Heart right ventricle (tissue), 16 donors: ENCODE measurements at places on chromosomes 4 and X. TPM values are rescaled to one million over a fixed set of nuclear protein-coding genes. Genes with fewer than 3 reads are reported as not detected.

DNA sequence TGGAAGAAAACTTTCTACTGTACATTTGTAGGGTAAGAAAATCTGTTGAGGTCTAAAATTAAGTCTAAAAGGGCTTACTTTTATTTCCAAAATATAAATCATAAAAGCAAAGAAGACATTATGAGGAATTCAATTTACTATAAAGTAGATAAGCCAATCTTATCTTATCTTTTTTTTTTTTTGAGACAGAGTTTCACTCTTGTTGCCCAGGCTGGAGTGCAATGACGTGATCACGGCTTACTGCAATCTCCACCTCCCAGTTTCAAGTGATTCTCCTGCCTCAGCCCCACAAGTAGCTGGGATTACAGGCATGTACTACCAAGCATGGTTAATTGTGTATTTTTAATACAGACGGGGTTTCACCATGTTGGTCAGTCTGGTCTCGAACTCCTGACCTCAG, 166.9 kb downstream of the NR3C2 start:
- DNase-seq = no peak
- H3K27me3 ChIP-seq = no peaks in the 10 kb centered on the region
- no peaks in the 10 kb centered on the region for H3K36me3 ChIP-seq
- H3K27ac ChIP-seq = no peak overlapping the region
- no peak overlapping the region for H3K4me3 ChIP-seq

- no peaks in the 10 kb centered on the region for H3K36me3 ChIP-seq
- no peak overlapping the region for H3K27ac ChIP-seq
- no peak overlapping the region for H3K4me3 ChIP-seq
- no peaks in the 10 kb centered on the region for H3K27me3 ChIP-seq
- peaks cover 5% of the 10 kb centered on the region for H3K4me1 ChIP-seq
These were observed 419.6 kb downstream of the PCDH7 start for GRCh38 chr4:31139767-31140166.

GRCh38 chr4:62513306-62513705, 1313.2 kb downstream of the ADGRL3 start:
- no peak overlapping the region for H3K27ac ChIP-seq
- no peaks in the 10 kb centered on the region for H3K36me3 ChIP-seq
- no peak overlapping the region for H3K4me3 ChIP-seq
- H3K27me3 ChIP-seq = no peaks in the 10 kb centered on the region

DNA sequence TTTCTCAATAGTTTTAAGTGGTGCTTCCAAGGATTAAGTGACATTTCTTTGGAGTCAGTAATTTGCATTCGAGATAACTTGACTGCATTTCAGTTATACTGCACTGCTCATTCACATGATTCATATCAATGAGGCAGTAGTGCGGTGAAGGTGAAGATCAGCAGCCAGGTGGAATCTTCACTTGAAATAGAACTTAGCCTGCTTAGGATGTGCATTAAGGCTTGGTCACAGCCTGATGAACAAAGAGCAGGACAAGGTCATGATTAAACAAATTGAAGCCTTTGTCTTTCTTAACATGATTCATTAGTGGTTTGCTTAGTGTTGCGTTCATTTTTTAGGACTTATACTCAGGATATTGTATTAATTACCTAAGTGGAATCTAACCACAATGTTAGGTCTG, 212.1 kb upstream of the GALNTL6 start:
- H3K27ac ChIP-seq = no peak overlapping the region
- H3K27me3 ChIP-seq = no peaks in the 10 kb centered on the region
- H3K4me3 ChIP-seq = no peak overlapping the region
- H3K4me1 ChIP-seq = no peaks in the 10 kb centered on the region

- no peaks in the 10 kb centered on the region for H3K36me3 ChIP-seq
- no peak overlapping the region for H3K27ac ChIP-seq
- H3K27me3 ChIP-seq = no peaks in the 10 kb centered on the region
- H3K4me3 ChIP-seq = no peak overlapping the region
- H3K4me1 ChIP-seq = no peaks in the 10 kb centered on the region
These were observed 8.2 kb upstream of the ZRSR2 start for GRCh38 chrX:15781961-15782699.

DNA sequence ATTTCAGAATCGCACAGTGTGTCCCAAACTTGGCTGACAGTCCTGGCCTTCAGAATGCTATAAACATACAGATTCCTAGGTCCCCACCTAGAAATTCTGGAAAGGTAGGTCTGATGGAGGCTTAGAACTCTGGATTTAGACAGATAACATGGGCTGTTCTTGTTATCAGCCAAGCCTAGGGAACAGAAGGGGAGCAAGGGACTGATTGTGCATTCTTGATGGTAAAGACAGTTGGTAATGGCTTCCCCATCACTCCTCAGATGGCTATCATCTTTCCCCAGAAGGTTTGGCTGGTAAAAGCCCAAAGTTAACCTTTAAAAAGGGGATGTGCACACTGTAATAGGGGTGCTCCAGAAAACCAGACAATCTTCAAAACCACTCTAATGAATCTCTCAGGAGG, 35.7 kb downstream of the DIPK2B start:
- DNase-seq = no peak
- H3K4me3 ChIP-seq = no peak overlapping the region
- H3K36me3 ChIP-seq = no peaks in the 10 kb centered on the region
- H3K4me1 ChIP-seq = peaks cover 8% of the 10 kb centered on the region
- H3K27me3 ChIP-seq = no peaks in the 10 kb centered on the region

- H3K27me3 ChIP-seq = no peaks in the 10 kb centered on the region
- no peaks in the 10 kb centered on the region for H3K36me3 ChIP-seq
- no peak overlapping the region for H3K4me3 ChIP-seq
- no peak overlapping the region for H3K27ac ChIP-seq
These were observed 200.7 kb upstream of the ANKRD50 start for GRCh38 chr4:124913237-124913636.

DNA sequence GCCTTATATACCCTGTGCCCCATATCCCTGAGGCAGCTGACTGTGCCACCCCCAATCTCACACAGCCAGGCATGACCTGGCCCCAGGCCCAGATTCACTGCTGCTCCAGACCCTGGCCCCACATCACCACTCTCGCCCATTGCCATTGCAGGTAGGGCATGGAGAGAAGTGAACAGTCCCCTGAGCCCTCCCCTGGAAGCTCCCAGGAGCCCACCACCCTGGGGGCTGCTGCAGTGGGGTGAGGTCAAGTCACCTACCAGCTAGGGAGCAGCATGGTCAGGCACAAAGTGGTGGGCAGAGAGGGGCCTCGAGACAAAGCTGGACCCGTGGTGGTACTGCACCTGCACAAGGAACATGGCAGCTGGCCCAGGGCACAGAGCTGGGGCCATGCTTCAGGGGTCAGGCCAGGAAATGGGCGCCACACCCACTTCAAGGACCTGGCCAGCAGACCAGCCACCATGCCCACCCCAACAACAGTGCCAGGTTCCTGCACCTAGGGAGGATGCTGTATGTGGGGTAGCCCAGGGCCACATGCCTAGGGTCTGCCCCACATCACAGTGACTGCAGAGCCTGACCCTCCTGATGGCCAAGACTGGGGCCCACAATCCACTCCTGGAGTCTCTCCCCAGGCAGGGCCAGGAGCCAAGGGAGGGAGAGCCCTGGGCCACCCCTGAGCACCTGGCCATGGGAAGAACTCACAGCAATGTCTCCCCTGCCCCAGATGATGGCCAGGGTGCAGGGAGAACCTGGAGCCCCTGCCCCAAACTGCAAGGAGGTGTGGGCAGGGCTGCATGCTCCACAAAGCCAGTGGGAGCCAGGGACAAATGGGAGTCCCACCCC, 58.5 kb downstream of the COX18 start:
- DNase-seq = no peak
- H3K4me3 ChIP-seq = no peak overlapping the region
- no peak overlapping the region for H3K27ac ChIP-seq
- H3K27me3 ChIP-seq = no peaks in the 10 kb centered on the region

DNA sequence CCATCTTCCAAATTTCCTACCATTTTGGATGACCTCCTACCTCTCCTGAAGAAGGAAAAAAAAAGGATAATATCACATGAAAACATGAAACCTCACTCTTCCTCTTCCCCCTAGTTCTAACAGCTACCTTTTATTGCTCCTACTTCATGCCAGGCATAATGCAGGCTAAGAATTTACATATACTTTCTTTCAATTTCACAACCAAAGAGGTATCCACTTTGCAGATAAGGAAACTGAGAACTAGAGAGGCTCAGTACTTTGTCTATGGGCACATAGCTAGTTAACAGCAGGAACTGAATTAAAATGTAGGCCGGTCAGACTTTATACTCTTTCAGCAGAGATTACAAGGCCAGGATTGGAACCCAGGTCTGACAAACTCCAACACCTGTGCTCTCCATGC, 34.4 kb upstream of the BEND2 start:
- no peaks in the 10 kb centered on the region for H3K27me3 ChIP-seq
- no peak for DNase-seq
- no peaks in the 10 kb centered on the region for H3K36me3 ChIP-seq
- no peaks in the 10 kb centered on the region for H3K4me1 ChIP-seq
- no peak overlapping the region for H3K4me3 ChIP-seq

- H3K4me3 ChIP-seq = no peak overlapping the region
- H3K4me1 ChIP-seq = no peaks in the 10 kb centered on the region
- no peak for DNase-seq
- no peak overlapping the region for H3K27ac ChIP-seq
These were observed 17.6 kb upstream of the SCML1 start for GRCh38 chrX:17719711-17720110.

DNA sequence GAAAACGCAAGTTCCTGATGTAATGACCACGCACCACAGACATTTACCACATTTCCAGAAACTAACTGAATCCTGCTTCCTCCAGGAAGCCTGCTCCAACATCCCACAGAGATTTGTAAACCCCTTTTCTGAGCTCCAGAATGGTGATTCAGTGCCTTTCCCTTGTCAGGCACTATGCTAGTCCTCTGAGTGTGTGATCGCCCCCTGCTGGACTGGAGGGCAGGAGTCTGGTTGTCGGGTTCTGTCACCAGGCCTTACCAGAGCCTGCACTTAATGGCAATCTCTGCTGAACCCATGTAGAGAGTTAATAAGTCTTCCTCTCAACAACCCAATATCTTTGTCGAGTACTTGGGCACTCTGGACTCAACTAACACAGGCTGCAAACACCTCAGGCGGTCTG, 14.5 kb upstream of the KDM5C start:
- no peaks in the 10 kb centered on the region for H3K4me1 ChIP-seq
- H3K27me3 ChIP-seq = no peaks in the 10 kb centered on the region
- peaks cover 12% of the 10 kb centered on the region for H3K36me3 ChIP-seq
- no peak for DNase-seq
- H3K4me3 ChIP-seq = no peak overlapping the region
- H3K27ac ChIP-seq = no peak overlapping the region

DNA sequence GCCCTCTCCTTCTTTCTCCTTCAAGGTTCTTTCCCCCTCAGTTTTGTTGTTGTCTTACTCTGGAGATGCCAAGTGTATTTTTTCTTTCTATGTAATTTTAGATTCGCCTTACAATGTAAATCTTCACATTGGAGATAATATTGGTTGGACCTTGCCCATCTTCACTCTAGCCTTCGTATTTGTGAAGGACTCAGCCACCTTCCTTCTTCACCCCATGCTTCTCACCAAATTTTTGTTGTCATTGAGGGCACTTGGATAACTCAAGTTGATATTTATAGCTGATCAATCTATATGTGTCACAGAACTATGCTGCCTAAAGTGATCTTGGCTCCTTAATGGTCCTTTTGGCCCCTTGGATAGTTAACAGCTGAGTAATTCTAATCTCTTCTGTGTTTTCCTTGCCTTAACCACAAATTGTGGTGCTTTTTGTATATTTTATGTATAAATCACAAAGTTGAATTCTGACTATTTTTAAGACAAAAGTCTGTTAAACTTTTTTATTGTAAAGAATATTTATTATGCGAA, 6.5 kb downstream of the SPRY1 start:
- H3K4me1 ChIP-seq = peaks cover 41% of the 10 kb centered on the region
- H3K27ac ChIP-seq = peak overlapping the region; percentile 97
- H3K4me3 ChIP-seq = peak overlapping the region; percentile 70

DNA sequence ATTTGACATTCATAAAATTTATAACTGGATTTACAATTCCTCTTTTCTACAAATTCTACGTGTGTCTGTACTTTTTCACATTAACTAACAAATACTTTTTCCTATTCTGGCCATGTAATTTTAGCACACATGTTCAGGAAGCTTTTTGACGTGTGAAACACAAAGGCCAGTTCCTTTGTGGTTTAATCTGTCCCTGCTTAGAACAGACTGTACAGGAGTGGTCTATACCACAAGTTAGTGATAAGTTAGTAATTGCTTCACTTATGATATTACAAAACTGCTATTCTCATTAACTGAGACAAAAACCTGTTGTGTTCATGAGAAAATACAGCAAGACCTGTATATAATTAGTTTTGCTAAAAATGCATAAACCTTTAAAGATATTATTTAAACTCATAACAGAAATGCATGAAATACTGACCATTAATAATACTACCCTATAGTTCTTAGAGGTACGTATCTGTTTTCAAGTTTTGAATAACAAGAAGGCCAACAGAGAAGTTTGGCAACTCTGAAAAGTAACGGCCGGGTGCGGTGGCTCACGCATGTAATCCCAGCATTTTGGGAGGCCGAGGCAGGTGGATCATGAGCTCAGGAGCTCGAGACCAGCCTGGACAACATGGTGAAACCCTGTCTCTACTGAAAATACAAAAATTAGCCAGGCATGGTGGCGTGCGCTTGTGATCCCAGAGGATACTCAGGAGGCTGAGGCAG, 13.7 kb upstream of the AREG start:
- no peak overlapping the region for H3K4me3 ChIP-seq
- no peaks in the 10 kb centered on the region for H3K36me3 ChIP-seq
- H3K27me3 ChIP-seq = no peaks in the 10 kb centered on the region
- H3K4me1 ChIP-seq = peaks cover 21% of the 10 kb centered on the region

The DMRTC1B gene
- total RNA-seq = not detected

The PDHA1 gene
- total RNA-seq = 1,008 TPM

The DIPK2B gene
- 13.7 TPM for total RNA-seq

The CDS1 gene
- 0.28 TPM for total RNA-seq

The ADGRG2 gene
- total RNA-seq = 0.33 TPM

The PARM1 gene
- 47.5 TPM for total RNA-seq
